ENCODE measurements at places on chromosomes 3 and 15.

GRCh38 chr3:108035751-108036150 is 55.1 kb downstream of the CD47 start:
- DNase-seq, result no peak

DNA sequence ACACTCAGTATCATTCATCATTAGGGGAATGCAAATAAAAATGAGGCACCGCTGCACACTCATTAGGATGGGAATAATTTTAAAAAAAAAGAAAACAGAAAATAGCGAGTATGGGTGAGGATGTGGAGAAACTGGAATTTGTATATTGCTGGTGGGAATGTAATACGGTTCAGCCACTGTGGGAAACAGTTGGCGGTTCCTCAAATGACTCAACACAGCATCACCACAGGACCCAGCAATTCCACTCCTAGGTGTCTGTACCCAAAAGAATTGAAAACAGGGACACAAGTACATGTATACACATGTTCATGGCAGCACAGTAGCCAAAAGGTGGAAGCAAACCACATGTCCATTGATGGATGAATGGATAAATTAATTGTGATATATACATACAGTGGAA is 35.2 kb upstream of the RFTN1 start:
- no peak for DNase-seq

- DNase-seq, result no peak
Observed at GRCh38 chr3:105907777-105908176, 39.0 kb upstream of the CBLB start.

DNA sequence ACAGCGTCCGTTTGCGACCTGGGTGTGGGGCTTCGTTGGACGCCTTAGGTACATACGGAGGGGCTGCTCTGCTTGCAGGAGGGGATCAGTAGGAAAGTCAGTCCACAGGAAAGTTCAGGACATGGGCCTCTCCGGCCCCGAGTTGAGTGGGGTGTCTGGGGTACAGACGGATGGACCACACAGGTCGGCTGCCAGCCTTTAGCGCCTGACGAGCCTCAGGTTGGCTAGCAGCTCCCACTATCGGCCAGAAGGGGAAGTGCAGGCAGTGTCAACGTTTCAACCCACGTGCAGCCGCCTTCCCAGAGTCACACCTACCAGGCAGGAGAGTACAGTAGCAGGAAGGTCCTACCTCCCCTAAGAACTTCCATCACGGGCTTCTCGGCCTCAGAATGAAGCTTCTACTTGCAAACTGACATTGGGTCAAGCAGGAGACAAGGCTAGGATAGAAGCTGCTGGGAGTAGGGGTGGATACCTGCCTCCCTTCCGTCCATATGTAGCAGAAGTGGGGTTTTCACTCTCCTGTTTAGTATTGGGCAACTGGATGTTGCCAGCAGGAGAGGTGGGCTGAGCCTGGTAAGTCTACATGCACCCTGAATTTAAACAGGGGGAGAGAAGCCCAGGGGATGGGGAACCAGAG is 1.8 kb upstream of the SCN5A start:
- peak; percentile 66 for DNase-seq

DNA sequence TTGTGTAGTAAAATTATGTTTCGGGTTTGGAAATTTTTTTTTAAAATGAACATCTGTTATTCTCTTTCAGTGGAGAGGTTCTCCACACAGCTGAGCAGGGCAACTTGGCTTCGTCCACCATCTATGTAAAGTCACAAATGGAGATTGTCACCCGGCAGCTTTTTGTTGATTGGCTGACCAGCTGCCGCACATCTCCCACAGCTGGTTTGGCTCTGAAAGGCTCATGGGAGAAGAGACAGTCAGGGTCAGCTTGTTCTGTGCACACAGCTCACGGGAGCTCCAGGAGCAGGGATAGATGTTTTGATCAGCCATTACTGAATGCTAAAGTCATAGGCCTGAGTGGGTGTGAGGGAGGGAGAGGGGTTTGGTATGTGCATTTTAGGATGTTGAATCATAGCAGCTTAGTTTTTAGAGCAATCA is 12.9 kb upstream of the CCDC80 start:
- DNase-seq, result no peak

All from stimulated activated naive CD4-positive, alpha-beta T cell treated with Interleukin-2 at 50 U/mL for 16 hours (primary cell).